ENCODE measurements at places on chromosomes 2 and 18. TPM values are rescaled to one million over a fixed set of nuclear protein-coding genes. Genes with fewer than 3 reads are reported as not detected.

Gene RSAD2
- 12.7 TPM for total RNA-seq

Gene ZNF532
- total RNA-seq = 1.7 TPM

Gene INHBB
- total RNA-seq = not detected

Gene CROCC2
- not detected for total RNA-seq

Gene LOXL3
- 0.10 TPM for total RNA-seq

Gene CFC1
- not detected for total RNA-seq

Gene HOXD4
- total RNA-seq = not detected

Gene C1QL2
- not detected for total RNA-seq

Gene MBD1
- 86.8 TPM for total RNA-seq

Gene ACADL
- total RNA-seq = not detected

Gene GCFC2
- 27.0 TPM for total RNA-seq

Gene RAB3GAP1
- 23.1 TPM for total RNA-seq

All from activated naive CD4-positive, alpha-beta T cell treated with anti-CD3 and anti-CD28 coated beads, Interleukin-2, amount 10 ng/mL, durations not matched to agents 5 hours and 36 hours (primary cell).